ENCODE measurements at places on chromosomes 7 and 10.

DNA sequence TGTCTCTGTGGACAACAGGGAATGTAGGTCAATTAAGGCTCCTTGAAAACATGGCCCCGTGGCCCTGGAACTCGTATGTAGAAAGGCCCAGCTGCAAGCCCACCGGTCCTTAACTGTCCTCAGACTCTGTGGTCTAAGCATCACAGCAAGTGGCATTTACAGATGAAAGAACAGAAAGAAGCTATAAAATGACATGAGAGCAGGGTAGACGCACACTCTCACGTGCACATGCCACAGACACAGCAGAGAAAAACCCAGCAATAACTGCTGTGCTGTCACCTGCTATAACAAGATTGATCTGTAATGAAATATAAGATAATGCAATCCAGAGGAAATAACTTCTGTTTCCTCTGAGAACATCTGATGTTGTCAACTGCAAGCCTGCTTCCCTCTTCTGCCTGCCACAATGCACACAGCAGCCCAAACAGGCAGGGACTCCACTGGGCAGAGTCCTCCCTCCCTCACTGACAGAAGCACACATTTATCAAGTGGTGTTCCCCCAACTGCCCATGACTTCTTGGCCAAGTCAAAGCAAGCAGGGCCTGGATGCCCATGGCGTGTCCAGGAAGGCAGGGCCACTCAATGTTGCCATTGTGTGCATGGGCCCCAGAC lies 63.9 kb downstream of the GFRA1 start:
- DNase-seq: no peak

- DNase-seq: no peak
These were observed 191.8 kb upstream of the CXCL12 start for GRCh38 chr10:44576702-44577191.

- DNase-seq: no peak
These were observed 19.3 kb downstream of the OR6B1 start for GRCh38 chr7:144019457-144019856.

DNA sequence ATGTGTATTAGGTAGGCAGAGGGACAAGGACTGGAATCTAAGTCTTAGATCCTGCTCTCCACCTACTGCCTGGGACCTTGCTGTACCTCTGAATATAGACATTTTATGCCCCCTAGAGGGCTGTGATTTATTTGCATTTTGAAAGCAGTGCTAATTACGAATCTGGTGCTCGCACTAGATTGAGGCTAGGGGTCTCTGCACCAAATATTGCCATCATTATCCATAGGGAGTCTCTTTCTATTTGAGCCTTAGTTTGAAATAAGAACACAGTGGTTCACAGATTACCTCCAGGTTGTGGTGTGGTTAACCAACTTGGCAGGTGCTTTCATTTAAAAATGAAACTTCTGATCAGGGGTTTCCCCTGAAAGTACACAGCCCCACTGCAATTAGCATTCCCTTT lies 41.8 kb downstream of the CNNM1 start:
- no peak for DNase-seq

- no peak for DNase-seq
These were observed 123.6 kb upstream of the SFMBT2 start for GRCh38 chr10:7534480-7534852.
